NCI-H187 treated with DMSO at 0.1 percent for 48 hours (cell line): ENCODE measurements at places on chromosomes 5 and 9.

GRCh38 chr9:110537841-110538646, 41.5 kb downstream of the SVEP1 start:
- no peak for DNase-seq

DNA sequence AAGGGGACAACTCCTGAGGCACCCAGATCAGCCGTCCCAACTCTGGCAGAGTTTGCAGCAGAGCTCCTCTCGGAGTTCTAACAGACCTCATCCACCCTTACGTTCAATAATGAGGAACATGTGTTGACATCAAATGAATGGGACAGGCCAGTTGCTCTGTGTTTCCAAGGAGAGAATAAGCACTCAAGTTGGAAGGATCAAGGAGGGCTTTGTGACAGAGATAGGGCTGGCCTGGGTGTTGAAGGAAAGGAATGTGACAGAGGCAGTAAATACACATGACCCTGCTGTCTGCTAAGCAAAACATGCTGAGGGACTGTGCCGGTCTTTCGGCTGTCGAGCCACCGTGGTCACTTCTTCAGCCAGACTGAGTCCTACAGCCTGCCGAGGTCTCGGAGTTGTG, 48.2 kb downstream of the GPR107 start:
- no peak for DNase-seq

DNA sequence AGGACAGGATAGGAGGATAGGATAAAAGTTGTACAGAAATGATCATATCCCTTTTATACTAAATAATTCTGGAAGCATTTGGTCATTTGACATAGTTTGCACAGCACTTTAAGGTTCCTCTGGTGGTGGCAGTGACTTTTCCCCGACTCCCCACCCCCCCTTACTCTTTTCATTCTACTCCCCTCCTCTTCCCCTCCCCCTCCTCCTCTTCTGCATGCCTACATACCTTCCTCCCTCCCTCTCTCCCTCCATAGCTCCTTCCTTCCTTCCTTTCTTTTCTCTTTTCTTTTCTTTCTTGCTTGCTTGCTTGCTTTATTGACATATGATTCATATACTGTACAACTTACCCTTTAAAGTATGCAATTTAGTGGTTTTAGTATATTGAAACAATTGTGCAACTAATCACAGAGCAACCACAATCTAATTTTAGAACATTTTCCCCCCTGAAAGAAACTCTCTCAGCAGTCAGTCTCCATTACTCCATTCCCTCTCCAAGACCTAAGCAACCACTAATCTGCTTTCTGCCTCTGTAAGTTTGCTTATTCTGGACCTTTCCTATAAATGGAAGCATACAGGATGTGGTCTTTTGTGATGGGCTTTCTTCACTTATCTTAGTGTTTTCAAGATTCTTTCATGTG, 159.0 kb downstream of the HACD4 start:
- DNase-seq = no peak

- DNase-seq = no peak
These were observed 26.8 kb downstream of the JADE2 start for GRCh38 chr5:134552301-134552700.

- no peak for DNase-seq
These were observed 12.9 kb downstream of the CXCL14 start for GRCh38 chr5:135565725-135566421.
